ENCODE measurements at places on chromosomes 2 and 18.

GRCh38 chr2:72797740-72798139 is 28.1 kb downstream of the EXOC6B start:
- no peak for DNase-seq

GRCh38 chr2:222842491-222843174 is 18.2 kb upstream of the ACSL3 start:
- no peak for DNase-seq

GRCh38 chr2:61220768-61221167 is 58.8 kb downstream of the C2orf74 start:
- no peak for DNase-seq

DNA sequence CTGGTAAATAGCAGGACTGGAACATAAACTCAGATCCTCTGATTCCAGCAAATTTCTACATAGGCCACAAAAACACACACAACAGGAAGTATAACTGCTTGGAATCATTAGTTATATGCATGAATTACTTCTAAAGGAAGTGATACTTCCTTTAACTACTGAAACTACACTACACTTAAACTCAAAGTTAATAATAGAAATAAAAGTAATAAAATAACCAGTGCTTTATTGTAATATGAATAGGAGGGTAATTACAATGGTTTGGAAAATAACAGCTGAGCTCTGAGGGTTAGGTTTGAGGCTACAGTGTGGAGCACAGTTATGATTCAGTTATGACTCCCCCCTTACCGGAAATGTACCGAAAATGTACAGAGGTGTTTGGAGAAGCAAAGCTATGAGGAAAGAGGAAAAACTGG is 18.5 kb upstream of the POLI start:
- DNase-seq, result no peak

DNA sequence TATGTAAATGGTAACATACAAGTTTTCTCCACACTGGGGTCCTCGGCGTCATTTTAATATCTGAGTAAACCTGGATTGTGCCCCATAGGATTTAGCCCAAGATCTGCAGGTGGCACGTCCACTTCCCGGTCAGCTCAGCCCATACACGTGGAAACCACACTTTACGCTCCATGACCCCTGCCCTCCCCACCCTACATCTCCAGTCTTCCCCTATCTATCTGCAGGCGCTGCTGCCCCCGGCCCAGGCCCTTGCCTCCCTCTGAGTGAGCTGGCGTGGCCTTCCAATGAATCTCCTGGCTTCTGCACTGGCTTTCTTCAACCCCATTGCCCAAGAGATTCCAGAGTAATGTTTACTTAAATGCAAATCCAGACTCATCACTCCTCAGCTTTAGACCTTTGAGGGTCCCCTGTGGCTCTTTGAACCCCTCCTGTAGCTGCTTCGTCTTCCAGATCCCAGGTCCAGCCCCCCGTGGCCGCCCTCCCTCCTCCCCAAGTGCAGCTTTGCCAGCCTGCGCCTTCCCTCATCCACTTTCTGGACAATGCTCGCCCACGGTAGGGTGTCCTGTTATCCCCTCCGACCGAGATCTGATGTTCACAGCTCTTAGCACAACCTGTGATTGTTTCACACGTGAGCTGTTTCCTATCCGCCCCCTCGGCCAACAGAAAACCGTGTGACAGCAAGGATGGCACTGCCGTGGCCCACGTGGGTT is 421.4 kb upstream of the SALL3 start:
- DNase-seq, result no peak

DNA sequence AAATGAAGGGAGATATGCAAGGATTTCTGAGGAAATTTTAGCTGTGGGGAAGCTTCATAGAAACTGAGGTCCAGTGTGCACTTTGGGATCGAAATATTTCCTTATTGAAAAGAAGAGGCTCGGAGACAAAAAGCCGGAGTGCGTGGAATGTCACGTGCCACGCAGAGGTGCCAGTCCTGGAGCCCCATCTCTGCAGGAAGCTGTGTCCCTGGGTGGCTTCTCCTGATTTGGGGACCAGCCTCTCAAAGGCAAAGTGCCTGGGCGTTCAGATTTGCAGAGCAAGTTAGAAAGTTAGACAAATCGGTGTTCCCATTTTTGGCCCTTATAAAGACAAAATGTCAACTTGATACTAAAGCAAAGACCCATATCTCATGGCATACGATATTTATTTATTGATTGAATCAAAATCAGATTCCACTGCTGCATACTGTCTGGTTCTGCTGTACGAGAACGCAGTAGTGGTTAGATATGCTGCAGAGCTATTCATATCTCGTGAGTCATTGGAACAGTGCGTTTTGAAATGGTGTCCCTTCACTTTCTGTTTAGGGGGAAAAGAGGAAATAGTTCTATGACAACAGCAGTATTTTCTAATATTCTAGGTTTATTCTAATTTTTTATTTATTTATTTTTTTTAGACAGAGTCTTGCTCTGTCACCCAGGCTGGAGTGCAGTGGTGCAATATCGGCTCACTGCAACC is 9.1 kb upstream of the ATG16L1 start:
- no peak for DNase-seq

DNA sequence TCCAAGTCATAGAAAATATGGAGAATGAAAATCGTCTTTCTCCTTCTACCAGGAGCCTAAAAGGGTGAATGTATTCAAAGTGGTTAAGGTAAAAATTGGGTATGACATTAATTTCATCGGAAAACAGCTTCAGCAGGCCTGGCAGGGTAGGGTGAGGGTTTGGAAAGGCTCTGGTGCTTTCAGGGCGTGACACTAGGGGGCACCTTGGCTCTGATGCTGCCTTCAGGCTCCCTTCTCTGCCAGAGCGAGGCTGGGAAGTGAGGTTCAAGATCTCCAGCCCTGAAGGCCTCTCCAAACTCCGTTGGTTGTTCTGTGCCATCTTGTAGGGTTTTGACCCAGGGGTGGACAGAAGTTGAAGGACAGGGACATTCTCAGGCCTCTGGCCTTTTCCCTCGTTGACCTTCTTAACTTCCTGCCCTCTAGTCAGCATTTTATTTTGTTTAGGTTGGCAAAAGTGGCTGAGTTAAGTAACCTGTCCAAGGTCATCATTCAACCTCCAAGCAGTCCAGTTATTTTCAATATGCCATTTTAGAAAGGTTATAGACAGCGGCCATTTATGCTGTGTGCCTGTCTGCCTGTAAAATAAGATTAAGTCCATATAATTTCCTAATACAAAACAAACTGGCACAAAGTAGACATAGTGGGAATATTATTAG is 40.3 kb downstream of the EML6 start:
- DNase-seq, result no peak

- no peak for DNase-seq
These were observed 536.5 kb upstream of the CRIM1 start for GRCh38 chr2:35819033-35819432.

- DNase-seq, result no peak
These were observed 101.7 kb upstream of the RBBP8 start for GRCh38 chr18:22831441-22831904.

DNA sequence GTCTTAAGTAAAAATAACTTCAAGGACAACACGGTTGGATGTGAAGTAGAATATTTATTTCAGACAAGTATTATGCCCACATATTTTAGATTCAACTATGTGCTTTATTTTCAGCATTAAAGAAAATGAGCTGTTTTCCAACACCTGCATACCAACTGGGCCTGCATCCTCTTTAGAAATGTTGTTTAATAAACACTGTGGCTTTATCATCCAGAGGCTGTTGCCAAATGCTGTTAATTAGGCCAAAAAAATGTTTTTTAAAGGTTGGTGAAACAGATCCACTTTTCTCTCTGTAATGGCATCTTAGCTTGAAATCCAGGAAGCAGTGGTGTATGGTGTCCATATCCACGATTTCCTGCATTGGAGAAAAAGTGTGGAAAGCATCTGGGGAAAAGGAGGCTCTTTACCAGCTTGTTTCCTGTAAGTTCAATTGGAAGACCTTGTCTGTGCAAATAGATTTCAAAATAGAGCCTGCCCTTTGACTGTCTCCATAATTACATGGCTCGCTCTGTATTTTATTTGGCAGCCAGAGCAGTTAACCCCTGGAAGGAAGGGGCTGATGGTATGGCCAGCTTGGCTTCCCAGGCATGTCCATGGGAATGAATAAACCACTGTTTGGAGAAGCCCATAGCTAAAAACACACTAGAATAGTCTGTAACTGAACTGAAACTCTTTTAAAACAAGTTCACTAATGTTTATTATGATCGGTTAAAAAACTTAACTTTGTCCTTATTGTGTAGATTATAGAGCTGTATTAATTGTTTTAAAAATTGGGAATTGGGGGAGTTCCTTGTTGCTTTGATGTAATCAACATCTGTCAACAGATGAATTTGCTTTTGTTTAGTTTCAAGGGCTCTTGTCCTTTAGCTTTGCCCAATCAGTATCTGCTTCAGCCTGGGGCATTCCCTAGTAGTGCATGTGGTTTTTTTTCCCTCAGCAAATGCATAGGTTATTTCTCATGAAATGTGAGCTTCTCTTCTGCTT is 33.0 kb upstream of the DLX1 start:
- DNase-seq, result no peak

GRCh38 chr2:138307099-138307498 is 194.5 kb upstream of the SPOPL start:
- no peak for DNase-seq

DNA sequence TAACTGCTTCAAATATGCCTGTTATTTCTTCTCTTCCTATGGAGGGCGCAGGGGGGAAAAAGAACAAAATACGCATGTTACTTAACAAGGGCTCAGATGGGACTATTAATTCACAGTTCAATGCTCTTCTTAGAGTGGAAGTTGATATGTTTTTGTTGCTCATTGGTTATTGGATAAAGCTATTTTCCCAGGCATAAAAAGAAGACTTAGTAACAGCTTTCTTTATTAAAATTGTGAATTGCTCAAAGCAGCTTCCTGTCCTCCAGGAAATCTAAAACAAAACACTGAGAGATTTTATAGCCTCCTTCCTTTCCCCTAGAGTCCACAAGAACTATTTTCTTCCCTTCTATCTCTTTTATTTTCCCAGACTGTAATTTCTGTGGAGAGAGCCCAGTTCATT is 180.8 kb downstream of the SH3BP4 start:
- DNase-seq, result no peak
